HuH-7.5 (cell line): ENCODE measurements at places on chromosomes 2 and 18.

DNA sequence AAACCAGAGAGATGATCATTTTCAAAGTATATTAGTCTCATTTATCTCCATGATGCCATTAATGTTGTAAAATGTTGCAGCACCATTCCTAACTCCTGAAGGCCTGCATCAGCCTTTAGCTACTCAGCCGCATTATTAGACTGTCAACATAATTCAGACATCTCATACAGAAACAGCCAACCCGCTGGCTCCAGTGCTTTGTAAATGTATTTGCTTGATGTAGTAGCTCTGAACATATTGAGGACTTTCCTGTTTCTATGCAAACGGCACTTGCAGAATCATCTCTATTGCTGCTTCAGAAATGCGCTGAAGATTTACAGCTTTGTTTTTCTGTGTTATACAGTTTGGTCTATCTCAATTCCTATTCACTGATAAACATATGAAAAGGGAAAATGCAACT, 372.2 kb downstream of the DSEL start:
- no peak for DNase-seq

DNA sequence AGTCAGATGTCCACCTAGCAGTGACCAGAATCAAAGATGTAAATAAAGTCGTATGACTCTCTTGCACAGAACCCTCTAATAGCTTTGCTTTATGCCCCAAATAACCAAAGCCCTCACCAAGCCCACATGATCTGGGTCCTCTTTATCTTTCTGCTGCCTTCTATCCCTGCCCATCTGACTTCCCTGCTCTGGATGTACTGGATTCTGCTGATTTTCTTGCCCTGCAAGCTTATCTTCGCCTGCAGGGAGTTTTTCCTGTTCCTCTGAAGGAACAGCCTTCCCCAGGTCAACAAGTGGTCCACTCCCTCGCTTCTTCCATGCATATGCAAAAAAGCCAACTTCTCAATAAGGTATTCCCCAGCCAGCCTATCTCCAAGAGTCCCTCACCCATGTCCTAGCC, 18.7 kb downstream of the IL36B start:
- DNase-seq = no peak

- no peak for DNase-seq
Observed at GRCh38 chr2:226354434-226354833, 445.2 kb downstream of the IRS1 start.

- DNase-seq = no peak
Observed at GRCh38 chr18:25349926-25350487, 2.0 kb downstream of the ZNF521 start.

DNA sequence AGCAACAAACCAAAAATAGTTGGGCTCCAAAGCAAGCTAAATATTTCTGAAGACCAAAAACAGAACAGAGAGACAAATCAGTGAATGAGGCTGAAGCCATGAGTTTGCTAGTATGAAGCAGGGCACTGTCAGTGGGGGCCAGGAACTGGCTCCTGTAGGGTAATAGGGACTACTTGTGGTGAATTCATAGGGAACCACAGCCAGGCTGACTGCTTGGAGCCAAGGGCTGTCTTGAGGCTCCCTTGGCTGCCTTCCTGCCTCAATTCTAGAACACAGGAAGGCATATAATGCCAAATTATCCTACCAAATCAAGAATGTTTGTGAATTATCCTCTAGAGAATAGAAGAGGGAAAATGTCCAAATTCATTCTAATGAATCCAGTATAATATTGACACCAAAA, 406.0 kb downstream of the CCDC85A start:
- DNase-seq = no peak

GRCh38 chr2:79774016-79774415, 261.2 kb downstream of the CTNNA2 start:
- no peak for DNase-seq
